ENCODE measurements at places on chromosomes 3 and 15.

DNA sequence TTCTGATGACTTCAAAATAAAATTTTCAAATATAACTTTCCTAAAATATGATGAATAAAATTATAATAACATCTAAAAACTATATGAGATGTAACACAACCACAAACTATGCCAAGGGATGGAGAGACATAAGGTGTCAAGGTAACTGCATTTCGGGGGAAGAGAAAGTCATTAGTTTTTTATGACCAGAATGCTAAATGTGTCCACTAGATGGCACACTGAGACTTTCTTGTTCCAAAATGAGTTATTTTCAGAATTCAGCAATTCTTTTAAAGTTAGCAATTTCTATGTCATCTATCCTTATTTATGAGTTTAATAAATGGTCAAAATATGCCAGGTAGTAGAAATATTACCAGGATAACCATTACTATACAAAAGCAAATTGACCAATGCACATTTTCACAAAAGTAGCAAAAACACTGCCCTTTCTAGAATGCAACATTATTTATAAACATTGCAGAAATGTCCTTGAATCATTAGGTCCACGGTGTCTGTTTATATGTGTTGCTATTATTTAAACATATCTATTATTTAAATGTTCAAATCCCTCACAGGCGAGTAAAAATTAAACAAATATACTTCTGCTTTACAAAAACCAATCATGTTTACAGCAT is 374.2 kb downstream of the PLCL2 start:
- DNase-seq: peak; percentile 26

- no peak for DNase-seq
Measured at GRCh38 chr15:47727676-47728075, 10.4 kb downstream of the SEMA6D start.

- no peak for DNase-seq
Measured at GRCh38 chr3:77718311-77718710, 678.4 kb downstream of the ROBO2 start.

DNA sequence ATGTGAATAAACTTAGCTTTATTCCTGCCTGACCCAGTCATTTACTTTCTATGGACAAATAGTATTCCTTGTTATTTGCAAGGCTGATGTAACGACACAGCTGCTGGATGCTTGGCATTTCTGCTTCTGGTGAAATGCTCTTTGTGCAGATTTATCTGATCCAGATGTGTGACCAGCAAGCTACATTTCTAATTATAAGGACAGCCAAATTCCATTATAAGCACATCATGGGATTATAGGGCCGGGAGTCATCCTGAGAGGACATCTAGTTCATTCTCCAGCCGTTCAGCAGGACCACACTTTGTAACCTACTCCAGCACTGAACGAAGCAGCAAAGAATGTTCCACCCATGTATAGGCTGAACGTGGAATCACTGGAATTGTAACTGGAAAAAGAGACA is 42.9 kb downstream of the FNDC3B start:
- no peak for DNase-seq

GRCh38 chr3:141218162-141218835 is 13.3 kb upstream of the PXYLP1 start:
- no peak for DNase-seq

DNA sequence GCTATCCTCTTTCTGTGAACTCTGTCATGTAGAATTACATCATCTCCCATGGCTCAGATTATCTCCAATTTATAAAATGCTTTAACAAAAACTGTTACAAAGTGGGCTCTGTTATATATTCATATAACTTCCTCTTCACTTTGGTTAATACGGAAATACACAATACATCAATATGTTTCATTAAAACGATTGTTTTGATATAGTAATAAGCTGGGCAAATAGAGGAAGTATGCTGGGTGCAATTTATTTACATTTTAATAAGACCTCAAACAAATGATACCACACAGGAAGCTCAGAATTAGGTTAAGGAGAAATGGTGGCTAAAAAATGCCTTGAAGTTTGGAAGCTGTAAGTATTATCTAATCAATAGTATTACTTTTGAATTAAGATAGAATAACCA is 331.0 kb downstream of the ZBTB20 start:
- no peak for DNase-seq

DNA sequence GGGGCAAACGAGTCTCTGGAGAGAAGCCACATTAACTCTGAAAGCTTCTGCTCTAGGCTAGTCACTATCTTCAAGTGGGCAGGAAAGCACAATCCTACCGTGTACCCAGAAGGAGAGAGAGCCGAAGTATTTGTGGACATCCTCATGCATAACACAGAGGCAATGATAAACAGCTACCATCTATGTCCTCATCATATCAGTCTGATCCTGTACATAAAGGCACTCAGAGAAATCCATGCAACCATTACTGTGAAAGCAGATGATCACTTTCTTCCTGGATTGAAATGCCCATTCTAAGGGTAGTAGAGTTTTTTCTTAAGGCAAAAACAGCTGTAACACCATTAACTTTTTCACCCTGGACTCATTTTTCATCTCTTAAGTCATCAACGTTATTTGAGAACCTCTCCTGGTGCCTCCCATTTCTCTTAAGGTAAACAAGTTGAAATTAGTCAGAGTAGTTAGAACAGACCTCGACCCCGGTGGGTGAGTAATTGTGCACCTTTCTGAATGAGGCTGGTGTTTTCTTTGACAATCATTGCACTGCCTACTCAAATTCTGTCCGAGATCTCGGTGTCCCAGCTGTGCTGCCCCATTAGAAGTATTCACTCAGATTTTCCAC is 327.4 kb downstream of the SHQ1 start:
- DNase-seq: peak; percentile 23

- no peak for DNase-seq
Measured at GRCh38 chr3:56833022-56833421, 31.3 kb upstream of the ARHGEF3 start.

GRCh38 chr15:59686389-59686788 is 2.7 kb downstream of the BNIP2 start:
- no peak for DNase-seq

GRCh38 chr3:97899331-97899730 is 72.9 kb downstream of the RIOX2 start:
- DNase-seq: no peak

- DNase-seq: no peak
Measured at GRCh38 chr3:50825841-50826240, 151.1 kb downstream of the DOCK3 start.

GRCh38 chr3:45917146-45917898 is 25.9 kb upstream of the CXCR6 start:
- no peak for DNase-seq

- DNase-seq: no peak
Measured at GRCh38 chr15:98838387-98839259, 169.0 kb downstream of the PGPEP1L start.

DNA sequence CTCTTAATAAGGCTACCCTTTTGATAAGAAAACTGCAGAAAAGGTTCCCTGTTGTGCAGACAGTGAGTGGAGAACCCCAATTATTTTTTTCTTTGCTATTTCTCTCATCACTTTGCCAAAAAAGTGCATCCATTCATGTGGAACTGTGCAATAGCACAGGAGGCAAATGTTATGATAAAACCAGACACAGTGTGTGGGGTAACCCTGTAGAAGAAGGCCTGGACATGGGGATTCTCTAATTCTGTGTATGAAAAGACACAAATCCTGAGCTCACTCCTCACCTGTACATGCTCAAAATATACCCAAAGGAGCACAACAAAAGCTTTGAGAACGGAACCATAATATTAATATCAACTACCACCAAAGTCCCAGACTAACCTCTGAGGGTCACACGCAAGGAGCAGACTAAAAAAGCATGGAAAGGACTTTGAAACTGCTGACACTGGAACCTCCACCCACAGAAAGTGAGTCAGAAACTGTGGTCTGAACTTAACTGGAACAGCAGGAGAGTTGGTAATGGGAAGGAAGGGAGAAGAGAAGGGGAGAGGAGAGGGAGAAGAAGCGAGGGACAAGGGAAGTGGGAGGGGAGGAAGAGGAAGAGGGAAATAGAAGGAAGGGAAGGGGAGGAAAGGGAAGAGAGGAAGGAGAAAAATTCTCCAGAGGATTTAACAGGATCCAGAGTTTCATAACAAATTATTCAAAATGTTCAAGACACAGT is 299.9 kb downstream of the TBC1D5 start:
- no peak for DNase-seq

DNA sequence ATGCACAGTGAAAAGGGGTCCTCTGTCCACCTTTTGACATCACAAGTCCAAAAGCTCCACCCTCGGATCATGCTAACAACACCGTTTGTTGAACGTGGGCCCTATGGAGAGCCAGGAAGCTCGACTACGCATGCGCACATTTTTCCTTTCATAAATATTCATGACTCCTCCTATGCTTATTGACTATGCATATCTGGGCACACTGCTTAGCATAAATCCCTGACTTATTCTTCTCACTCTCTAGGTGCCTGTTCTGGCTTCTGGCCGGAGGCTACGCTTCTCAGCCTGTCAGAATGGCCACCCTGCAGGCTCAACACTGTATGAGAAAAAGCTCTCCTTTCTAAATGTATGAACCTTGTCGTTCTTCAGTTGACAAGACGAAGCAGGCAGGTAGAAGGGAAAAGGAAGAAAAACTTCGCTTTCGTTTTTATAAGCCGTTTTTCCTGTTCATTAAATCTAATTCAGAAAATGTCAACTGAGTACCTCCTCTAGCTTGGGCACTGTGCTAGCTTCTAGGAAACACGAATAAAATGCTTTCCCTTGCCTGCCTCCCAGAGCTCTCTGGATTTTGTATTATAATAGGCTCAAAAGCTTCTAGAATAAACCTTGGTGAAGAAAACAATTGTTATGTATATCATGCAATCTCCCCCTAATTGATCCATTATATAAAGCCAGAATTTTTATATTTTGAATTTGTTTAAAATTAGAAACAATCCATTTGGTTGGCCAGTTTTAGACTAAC is 207.7 kb downstream of the ATP10A start:
- no peak for DNase-seq

DNA sequence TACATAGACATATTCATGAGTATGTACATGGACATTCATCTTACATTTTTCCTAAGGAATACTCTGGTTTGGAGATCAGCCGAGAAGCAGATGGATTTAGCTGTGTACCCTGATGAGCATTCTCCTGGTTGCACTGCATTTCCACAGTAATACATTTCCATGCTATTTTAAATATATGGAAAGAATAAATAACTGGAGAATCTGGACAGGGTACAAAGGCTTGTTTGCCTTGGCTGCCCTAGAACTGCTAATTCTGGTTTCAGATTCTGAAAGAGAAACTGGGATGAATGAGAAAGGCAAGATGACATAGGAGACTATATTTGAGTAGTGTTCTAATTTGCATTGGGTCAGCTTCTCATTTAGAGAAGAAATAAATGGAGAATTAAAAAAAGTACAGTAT is 190.8 kb upstream of the FAM3D start:
- DNase-seq: no peak

GRCh38 chr15:74396445-74397238 is 29.2 kb upstream of the CYP11A1 start:
- DNase-seq: no peak

DNA sequence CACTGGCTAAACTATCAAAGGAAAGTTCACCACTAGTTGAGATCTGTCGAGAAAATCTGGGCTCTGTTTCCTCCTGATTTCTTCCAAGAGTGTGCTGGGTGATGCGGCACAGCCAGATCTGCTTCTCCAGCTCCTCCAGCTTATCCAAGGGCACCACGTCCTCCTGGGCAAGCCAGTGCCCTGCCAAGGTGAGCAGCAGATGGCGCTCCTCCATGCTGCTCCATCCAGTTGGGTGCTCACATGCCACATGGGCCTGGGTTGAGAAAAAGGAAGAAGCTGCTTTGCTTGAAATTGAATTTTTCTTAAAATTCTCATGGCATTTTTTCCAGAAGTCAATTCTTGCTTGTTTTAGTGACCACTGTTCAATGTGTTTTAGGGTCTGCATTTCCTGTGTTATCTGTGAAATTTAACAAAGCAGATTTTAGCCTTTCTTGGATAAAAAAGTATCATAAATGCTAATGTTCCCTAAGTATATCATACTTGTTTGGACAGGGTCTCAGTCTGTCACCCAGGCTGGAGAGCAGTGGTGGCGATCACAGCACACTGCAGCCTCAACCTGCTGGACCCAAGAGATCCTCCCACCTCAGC is 47.3 kb downstream of the EIF3J start:
- DNase-seq: no peak

- DNase-seq: no peak
Measured at GRCh38 chr15:70172124-70172523, 74.4 kb upstream of the TLE3 start.

- no peak for DNase-seq
Measured at GRCh38 chr3:66450390-66451022, 50.3 kb downstream of the LRIG1 start.

- DNase-seq: no peak
Measured at GRCh38 chr3:115913069-115913686, 289.9 kb downstream of the GAP43 start.

GRCh38 chr3:188185717-188186251 is 31.8 kb downstream of the LPP start:
- peak; percentile 60 for DNase-seq

GRCh38 chr15:100994597-100995446 is 75.7 kb downstream of the LRRK1 start:
- no peak for DNase-seq

- DNase-seq: peak; percentile 7
Measured at GRCh38 chr3:77780278-77780996, 740.5 kb downstream of the ROBO2 start.

DNA sequence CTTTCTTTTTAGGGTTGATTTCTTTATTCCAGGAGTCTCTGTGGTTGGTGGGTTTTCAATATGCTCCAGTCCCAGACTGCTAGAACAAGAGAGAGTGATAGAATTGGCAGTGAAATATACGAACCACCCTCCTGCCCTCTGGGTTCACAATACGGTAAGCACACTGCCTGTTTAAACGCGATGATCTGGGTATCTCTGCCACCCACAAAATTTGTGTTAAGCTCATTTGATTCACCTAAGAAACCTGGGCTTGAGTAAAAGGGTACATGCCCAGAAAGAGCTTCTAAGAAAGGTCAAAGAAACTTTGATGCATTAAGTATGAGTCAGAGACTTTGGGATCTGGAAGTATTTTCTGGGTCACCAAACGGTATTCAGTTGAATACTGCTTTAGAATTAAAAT is 29.8 kb downstream of the OXNAD1 start:
- no peak for DNase-seq

GRCh38 chr3:149808209-149808829 is 4.7 kb upstream of the RNF13 start:
- peak; percentile 61 for DNase-seq

DNA sequence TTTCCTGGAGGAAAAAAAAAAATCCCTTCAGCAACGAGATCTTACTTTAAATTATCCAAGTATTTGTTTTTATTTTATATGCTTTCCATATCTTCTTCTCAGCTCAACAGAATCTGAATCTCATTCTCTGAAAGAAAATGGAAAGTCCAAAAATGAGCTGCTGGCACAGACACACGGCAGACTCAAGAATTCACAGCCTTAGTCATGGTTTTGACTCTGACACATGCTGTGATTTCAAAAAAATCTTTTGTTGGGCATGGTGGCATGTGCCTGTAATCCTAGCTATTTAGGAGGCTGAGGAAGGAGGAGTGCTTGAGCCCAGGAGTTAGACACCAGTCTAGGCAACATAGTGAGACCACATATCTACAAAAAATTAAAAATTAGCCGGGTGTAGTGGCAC is 565.0 kb downstream of the MAGI1 start:
- DNase-seq: no peak

GRCh38 chr15:63070681-63071129 is 28.2 kb downstream of the TPM1 start:
- DNase-seq: no peak

Data from renal pelvis (tissue), 12 donors.